ENCODE measurements at places on chromosomes 2 and 18. TPM values are rescaled to one million over a fixed set of nuclear protein-coding genes. Genes with fewer than 3 reads are reported as not detected.
A peak's percentile ranks its signal among the peaks of the same experiment; 100 is the strongest.

LINC00305 gene
- not detected for total RNA-seq

GRCh38 chr2:10079870-10080535 is at the start of gene CYS1:
CYS1 (minus strand) TSS chr2:10080411; CDS start chr2:10080223, 188 bp downstream.
- no peak for DNase-seq

DNA sequence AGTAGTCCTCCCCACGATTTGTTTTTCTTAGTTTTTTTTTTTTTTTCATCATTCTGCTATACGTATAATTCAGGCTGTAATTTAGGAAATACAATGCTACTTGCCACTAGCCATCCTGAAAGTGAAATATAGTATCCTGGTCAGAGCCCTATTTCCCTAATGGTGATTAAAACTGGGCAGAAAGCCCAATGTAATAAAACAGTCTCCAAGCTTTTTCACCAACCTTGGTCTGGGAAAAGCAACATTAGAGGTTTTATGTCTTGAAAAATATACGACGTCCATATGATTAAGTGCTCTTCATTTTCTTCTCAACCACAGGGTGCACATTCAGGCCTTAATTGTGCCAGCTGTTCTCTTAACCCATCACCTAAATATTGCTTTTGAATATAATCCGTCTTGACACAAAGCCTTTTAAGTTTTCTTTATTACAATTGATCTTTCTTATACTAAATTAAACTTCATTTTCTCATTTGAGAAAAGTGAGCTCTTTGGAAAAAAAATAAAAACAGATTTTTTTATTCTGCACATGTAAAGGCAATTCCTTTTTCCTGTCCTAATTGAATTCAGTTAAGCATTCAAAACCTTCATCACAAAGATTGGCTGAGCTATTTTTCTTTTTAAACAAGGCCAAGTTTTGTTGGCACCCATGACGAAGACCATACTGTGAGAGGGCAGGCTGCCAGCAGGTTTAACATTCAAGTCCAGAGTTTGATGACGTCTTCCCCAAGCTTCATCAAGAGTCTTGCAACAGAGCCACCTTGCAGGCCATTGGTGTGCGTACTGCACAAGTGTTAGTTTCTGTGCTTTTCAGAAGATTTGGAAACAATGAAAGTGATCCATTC is 52.7 kb downstream of the MAP2 start:
- DNase-seq, result no peak

- no peak for DNase-seq
Observed at GRCh38 chr2:199488772-199489400, 31.1 kb upstream of the SATB2 start.

RAB31 gene
- 29.2 TPM for total RNA-seq

DNA sequence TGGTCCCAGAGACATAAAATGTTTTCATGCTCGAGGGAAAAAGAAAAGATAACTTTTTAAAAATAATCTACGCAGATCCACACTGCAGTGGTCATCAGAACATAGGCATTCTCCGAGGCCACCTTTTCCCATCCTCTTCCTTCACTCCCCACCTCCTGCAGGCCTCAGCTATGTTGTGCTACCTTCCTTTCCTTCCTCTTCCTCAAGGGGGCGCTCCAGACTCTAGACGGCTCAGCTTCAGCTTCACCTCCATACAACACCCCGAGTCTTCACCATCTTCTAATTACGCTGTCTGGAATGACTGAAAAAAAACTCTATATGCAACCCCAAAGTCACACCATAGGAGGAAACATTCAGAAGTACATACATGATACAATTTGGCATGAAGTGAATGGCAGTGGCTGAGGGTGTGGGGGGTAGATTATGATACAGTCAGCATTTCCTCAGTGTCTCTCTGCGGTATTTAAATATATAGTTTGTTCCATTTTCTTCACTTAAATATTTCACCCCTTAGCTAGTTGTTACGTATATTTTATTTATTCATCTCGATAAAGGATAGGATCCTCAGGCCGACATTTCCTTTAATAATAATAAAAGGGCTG is 583.6 kb downstream of the IRS1 start:
- peak; percentile 63 for DNase-seq

CRYGD gene
- total RNA-seq, result not detected

- no peak for DNase-seq
Observed at GRCh38 chr2:221410487-221410886, 161.6 kb downstream of the EPHA4 start.

DNA sequence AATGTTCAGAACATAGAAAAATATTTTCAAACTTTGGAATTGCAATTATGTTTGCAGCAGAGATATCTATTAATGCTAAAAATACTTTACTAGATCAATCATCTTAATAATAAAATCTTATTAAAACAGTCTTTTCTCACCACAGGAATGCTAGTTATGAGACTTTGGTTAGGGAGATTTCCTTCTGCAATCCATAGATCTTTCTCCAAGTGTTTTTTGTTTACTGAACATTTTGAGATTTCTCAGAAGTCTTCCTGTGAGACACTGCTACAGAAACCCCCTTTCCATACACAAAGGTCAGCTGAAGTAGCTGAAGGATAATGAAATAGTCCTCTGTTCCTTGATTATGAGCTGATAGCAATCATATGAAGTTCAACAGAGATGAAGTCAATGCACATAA is 59.4 kb upstream of the RAPH1 start:
- no peak for DNase-seq

GRCh38 chr2:19021100-19021476 is 337.3 kb downstream of the OSR1 start:
- DNase-seq, result no peak

AKAIN1 gene
- total RNA-seq, result not detected

GRCh38 chr2:219707496-219708285 is 80.3 kb downstream of the SLC4A3 start:
- no peak for DNase-seq

EVA1A gene
- total RNA-seq, result 0.47 TPM

- no peak for DNase-seq
Observed at GRCh38 chr2:95034221-95034620, 8.7 kb downstream of the MAL start.

DNA sequence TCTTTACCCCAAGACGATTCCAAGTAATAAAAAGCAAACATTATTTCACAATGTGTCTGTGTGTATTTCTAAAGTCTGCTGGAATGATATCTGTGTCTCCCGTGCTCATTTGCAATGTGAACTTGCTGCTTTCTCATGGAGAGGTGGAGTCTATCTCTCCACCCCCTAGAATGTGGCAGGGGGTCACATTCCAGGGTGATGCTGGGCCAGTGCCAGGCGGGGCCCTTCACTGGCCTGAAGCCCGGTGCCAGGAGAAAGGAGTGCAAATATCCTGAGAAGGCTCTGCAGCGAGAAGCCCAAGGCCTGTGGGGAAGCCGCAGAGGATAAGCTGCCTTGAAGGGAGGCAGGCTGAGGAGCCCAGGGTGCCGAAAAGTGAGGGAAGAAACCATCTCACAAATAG is 26.8 kb upstream of the LDLRAD4 start:
- DNase-seq, result no peak

- DNase-seq, result no peak
Observed at GRCh38 chr2:181426672-181427071, 30.5 kb upstream of the ITGA4 start.

- no peak for DNase-seq
Observed at GRCh38 chr18:36348971-36349417, 51.5 kb downstream of the FHOD3 start.

DNA sequence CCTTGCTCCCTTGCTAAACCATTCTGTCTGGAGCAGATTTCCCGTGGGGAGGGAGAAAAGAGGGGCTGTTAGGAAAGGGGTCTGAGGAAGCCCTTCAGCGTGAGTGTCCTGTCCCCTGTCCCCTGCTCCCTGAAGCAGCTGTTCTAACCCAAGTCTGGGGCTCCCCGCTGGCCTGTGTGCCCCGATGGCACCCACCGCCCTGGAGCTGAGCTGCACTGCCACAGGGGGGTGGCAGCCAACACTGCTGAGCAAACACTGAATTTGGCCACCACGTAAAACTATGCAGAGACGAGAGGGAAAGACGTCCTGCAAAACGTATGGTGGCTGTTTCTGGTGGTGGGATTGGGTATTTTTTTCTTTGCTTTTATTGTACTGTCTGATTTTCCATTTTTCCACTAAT is 17.9 kb downstream of the KCNG2 start:
- no peak for DNase-seq

DNA sequence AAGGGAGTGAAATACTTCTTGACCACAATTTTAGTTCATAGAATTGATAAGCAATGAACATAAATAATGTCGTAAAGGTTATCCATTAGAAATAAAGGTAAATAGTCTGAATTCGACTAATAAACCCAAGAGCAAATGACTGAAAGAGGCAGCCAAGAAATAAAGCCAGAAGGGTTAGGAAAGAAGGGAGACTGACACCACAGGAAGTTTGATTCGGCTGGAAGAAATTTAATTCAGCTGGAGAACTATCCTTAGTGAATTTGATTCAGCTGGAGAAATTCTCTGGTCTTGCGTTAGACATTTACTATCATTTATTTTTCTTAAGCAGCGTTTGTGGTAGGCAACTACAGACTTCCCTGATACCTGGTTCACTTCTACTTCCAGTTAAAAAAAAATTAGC is 429.6 kb downstream of the PID1 start:
- no peak for DNase-seq
